ENCODE measurements at places on chromosomes 7 and 10.

DNA sequence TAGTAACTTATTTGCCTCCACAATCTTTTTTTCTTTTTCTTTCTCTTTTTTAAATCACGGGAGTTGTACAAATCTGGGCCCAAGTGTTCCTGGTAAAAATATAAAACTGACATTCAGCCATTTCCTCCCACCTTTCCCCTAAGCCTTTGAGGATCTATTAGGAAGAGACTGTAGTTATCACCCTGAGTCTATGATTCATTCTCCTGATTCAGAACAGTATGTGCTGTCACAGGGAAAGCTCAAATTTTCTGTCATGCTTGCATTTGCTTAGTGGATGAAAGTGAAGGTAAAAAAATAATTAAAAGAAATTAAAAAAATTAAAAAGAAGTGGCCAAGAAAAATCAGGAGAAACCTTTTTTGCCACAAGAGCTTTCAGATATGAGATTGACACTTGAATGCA lies 71.7 kb downstream of the KIF20B start:
- no peak for DNase-seq

DNA sequence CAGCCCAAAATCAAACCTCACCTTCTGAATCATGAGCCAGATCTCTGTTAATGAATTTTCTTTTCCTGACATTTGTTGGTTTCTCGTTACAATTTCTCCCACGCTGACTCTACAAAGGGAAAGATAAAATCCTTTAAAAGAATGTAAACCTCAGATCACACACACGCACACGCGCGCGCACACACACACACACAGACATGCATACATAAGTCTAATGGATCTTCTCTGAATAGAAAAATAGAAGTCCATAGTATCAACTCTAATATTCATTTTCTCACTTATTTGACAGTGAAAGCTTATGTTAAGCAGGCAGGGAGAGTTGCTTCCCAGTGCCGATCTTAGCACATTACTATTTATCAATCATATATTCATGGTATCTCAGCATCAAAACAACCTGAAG lies 1.4 kb downstream of the ETV1 start:
- DNase-seq: no peak

- DNase-seq: no peak
Measured at GRCh38 chr7:103293526-103293925, 3.7 kb upstream of the PMPCB start.

GRCh38 chr7:73442903-73443500 lies 9.4 kb downstream of the FZD9 start:
- DNase-seq: no peak

GRCh38 chr7:104922182-104923009 lies 91.6 kb upstream of the KMT2E start:
- DNase-seq: no peak

GRCh38 chr10:102540023-102540422 lies 36.3 kb downstream of the SUFU start:
- DNase-seq: no peak

- DNase-seq: no peak
Measured at GRCh38 chr7:74048999-74049599, 21.1 kb downstream of the ELN start.

DNA sequence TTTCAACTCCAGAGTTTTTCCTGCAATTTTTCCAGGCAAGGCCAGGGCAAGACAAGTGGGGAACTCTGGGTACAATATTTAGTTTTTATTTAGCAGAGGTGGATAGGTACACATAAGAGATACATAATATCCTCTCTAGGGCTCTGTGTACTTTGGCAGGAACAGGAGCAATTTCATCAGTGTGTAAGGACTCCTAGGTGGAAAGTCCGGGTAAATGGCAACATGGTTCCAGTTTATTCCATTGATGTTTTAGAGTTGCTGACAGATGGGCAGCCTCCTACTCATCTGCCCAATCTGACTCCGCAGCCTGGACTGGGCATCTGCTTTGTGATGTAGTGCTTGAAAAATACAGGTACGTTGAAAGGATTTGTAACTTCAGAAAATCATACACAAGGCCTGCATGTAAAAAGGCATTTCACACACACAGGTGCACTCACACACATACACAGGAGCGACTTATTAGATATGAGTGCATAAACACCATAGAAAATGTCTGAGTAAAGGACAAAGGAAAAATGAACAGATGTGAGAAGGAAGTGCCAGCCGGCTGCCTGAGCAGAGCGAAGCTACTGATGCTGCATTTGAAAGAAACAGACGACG lies 5.7 kb downstream of the PON1 start:
- no peak for DNase-seq

DNA sequence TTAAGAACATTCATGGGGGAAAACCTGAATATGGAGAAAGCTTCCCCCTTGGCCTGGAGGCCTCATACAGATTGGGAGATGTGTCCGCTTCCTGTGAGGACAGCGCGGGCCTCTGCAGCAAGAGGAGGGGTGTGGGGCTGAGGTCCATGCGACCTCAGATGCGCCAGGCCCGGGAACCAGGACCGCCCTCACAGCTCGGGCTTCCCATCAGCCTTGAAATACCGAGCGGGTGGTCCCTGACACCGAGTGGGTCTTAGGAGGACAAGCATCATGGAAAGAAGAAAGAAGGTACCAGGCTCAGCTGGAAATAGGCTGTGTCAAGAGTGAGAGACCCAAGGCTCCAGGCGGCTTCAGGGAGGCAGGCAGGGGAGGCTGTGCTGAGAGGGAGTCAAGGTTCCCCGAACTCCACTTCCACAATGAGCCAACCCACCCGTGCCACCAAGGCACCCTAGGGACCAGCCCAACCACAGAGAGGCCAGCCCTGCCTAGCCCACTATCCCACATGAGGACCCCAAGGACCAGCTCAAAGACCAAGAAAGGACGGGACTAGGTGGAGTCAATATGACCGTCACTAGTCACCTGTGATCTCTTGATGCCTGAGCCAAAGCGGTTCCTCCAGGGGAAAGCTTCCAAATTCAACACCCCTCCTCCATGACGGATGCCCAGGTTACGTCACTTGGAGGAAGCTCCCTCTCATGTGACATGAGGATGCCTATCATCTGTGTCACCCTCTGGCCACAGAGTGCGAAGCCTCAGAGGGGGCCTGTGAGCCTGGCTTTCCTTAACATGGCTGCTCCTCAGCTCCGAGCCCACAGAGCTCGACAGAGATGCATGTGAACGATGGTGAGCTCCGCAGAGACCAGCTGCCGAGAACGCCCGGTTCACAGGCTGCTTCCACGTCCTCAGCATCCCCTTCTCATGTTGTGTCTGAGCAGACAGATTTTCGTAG lies 103.7 kb downstream of the TCERG1L start:
- DNase-seq: no peak

GRCh38 chr7:130917669-130918128 lies 183.7 kb upstream of the KLF14 start:
- no peak for DNase-seq

GRCh38 chr7:115600207-115600606 lies 430.4 kb downstream of the TFEC start:
- no peak for DNase-seq

DNA sequence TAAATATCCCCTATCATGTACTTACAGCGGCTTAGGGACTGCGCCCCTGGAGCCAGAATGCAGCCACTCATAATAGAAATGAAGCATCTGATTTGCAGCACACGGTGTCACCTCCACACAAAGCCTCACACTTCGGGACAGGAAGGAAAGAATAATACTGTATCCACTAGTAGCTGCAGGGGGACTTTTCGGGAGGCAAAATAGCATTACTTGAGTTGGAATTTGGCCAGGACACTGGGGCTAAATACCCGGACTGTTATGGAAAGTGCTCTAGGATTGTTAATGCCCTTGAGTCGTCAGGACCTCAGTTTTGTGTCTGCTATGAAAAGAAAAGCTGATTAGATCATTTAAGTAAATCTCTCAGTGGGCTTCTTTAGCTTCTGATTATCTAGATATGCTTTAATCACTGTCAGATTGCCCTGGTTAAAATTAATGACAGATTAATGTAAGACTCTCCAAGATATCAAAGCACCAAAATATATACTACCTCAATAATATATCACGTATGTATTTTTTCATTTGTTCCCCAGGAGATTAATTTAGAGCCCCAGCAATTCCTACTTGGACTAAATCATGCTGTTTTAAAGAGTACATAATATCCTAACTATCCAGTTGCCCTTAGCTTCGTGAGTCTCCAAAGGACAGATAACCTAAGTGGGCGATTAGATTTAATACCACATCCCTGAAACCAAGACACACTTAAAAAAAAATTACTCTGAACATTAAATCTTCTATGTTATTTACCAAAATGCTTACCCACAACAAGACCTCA lies 173.0 kb upstream of the NEBL start:
- DNase-seq: no peak

DNA sequence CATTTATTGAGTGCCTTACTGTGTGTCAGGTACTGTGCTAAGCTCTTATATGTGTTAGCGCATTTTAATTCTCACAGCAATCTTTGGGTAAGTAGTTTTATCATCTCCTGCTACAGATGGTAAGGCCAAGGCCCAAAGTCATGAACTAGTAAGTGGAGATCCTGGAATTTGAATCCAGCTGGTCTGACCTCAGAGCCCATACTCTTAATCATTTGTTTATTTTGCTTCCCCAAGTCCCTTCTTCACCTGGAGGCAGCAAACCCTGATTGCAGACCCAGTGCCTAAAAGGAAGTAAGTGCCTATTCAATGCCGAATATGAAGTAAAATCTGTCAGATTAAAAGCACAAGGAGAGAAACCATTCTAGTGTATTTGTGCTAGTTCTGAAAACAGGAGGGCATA lies 182.9 kb upstream of the TCF7L2 start:
- no peak for DNase-seq

DNA sequence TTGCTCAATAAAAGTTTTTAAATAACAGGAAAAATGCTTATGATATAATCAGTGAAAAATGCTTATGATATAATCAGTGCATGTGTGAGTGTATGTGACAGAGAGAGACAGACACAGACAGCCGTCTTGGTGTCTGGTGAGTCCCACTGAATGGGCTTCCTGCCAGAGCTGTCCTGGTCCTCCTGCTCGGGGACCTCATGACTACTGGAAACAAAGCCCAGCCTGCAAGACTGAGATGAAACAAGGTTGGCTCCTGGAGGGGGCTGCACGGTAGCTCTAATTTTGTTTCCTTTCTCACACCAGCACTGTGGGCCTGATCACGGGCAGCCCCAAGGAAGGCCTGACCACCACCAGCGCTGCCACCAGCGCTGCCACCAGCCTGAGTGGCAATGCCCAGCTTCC lies 57.3 kb downstream of the NRP1 start:
- no peak for DNase-seq

GRCh38 chr10:7794251-7795026 lies 6.5 kb downstream of the ATP5F1C start:
- no peak for DNase-seq

GRCh38 chr7:35555934-35556333 lies 139.0 kb downstream of the HERPUD2 start:
- DNase-seq: no peak

- no peak for DNase-seq
Measured at GRCh38 chr7:132149436-132150304, 426.6 kb downstream of the PLXNA4 start.

DNA sequence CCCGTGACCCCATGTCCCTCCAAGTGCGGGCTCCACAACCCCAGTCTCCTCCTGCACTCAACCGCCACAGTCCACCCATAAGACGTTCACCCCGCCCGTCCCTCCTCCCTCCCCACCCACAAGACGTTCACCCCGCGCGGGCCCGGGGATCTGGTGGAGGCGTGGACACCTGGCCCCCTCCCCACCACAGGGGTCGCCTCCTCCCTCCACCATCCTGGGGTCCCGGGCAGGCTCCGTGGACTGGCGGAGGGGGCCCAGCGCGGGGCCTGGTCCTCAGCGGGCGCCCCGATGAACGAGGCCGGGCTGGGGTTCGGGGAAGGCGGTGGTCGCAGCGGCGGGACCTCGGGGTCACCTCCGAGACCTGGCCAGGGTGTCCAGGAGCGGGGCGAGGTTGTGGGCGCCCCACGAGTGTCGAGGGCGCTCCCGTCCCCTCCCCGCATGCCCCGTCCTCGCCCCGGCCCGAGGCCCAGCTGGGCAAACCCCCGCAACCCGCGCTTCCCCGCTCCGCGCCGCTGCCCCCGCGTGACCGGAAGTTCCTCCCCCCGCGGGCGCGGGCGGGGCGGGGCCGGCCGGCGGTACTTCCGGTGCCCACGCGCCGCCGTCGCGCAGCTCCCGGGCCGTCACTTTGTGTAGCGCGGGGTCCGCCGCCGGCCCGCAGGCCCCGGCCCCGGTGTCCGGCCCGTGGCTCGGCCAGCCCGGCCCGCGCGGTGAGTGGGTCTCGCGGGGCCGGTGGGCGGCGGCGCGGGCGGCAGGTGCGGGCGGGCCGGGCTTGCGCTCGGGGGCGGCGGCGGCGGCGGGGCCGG lies at the start of gene ZNF316:
TSS of gene ZNF316 (plus strand) at position 578 of the 803 bp plus-strand sequence. CDS start 5,092 bp downstream, outside the sequence.
- DNase-seq: no peak

DNA sequence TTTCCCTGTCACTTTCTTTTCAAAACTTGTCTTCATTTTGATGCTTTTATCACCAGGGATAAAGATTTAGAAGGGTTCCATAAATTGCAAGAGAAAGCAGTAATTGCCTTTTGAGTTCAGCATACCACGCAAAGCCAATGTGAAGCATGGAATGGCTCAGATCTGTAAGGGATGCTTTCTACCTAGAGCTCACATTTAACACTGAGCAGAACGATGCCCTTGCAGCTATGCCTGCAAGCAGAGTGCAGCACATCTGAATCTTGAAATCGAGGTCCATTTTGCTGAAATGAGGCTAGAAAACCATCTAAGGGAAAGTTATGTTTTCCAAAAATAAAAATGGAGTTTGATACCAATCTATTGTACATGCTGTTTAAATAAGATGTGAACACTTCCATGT lies 171.2 kb upstream of the CELF2 start:
- no peak for DNase-seq

DNA sequence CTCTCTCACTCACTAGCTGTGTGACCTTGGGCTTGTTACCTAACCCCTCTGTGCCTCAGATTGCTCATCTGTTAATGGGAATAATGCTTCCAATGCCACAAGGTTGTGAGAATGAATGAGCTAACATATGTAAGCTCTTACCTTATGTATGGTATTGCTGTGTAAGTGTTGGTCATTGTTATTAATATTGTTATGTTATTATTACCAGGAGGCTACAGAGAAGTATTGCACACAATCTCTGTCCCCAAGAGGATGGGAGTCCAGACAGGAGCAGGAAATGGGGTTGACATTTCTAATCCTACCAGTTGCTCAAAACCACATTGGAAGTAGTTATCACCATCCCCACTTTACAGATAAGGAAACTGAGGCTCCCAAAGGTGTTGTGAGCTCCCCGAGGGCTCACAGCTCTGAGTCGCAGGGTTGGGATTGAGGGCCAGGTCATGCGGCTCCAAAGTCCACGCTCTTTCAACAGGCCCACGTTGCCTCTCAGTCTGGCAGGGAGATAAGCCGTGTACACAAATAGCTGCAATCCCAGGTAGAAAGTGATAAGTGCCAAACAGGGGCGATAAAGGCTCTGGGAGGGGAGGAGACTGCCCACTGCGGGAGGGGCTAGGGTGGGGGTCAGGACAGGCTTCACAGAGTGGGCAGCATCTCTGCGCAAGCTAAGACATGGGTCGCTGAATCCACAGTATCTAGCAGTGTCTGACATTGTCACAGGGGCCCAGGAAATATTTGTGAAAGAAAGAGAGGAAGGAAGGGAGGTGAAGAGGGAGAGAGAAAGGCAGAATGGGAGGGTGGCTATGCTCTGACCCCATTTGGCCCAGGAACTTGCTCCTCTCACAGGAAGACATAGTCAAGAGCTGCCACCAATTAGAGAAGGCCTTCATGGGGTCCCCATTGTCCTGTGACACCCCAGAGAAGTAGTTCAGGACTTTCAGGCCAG lies 9.6 kb upstream of the ZMIZ1 start:
- no peak for DNase-seq

- no peak for DNase-seq
Measured at GRCh38 chr7:494906-495305, 24.7 kb downstream of the PDGFA start.

All from activated CD8-positive, alpha-beta memory T cell treated with anti-CD3 and anti-CD28 coated beads for 1 hour (primary cell).